CD8-positive, alpha-beta memory T cell (primary cell): ENCODE measurements at places on chromosomes 2 and 18. TPM values are rescaled to one million over a fixed set of nuclear protein-coding genes. Genes with fewer than 3 reads are reported as not detected.

DNA sequence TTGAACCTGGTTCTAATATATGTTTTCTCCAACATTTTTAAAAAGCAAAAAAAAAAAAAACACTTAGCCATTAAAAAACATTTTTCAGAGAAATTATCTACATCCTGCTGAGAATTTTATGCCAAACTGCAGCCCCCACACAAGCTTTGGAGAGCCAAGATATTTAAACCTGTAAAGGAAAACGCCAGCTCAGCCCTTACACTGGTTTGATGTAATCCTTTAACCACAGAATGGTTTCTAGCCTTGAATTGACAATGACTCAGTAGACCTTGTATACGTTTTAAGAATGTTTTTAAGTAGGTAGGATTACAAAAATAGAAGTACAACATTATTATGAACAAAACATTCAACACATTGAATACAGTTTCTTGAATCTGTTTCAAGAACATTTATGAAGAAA lies 113.6 kb downstream of the BABAM2 start:
- DNase-seq = no peak

GRCh38 chr2:223681125-223681524 lies 79.0 kb upstream of the SCG2 start:
- no peak for DNase-seq

- DNase-seq = no peak
Measured at GRCh38 chr2:177568390-177568789, 175.8 kb downstream of the AGPS start.

DNA sequence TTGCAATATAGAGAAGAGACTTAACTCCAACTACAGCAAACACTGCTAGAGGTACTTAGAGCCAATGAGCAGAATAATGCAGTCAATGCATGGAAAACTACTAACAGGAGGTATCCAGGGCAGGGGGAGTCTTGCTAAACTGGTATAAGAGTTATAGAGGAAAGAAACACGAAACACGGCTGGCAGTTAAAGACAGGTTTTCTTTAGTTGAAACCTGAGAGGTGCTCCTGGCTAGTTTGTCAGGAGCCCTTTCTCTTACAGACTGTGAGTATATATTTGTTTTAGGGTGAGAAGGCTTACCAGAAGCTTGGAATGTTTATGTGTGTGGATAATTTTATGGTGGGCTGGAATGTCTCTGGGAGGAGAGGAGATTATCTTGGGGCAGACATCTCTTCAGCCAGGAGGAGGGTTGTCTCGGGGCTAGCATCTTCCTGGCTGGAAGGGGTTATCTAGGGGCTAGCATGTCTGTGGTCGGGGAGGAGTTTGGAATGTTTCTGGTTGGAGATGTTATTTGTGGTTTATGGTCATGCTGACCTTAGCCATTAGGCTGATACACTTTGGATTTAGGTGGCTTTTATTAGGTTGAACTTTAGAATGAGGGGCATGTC lies 1048.8 kb downstream of the DPP10 start:
- no peak for DNase-seq

- no peak for DNase-seq
Measured at GRCh38 chr2:184906709-184907108, 308.4 kb downstream of the ZNF804A start.

GRCh38 chr18:78972930-78973331 lies 6.7 kb upstream of the SALL3 start:
- no peak for DNase-seq

Gene KCNG3
- 0.07 TPM for total RNA-seq

DNA sequence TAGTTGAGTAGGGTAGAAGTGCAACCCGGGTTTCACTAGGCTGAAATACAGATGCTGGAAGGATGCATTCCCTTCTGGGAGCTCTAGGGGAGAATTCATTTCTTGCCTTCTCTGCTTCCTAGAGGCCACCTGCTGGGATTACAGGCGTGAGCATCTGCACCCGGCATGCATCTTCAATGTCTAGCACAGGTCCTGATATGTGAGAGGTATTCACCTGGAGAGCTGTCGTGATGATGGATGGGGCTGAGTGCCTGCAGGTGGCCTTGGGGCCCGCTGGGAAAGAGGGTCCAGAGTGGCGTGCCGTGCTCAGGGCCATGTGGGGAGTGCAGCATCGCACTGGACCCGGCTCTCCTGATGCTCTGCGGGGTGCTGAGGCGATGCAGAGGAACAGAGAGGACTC lies 6.6 kb upstream of the NTSR2 start:
- DNase-seq = no peak

DNA sequence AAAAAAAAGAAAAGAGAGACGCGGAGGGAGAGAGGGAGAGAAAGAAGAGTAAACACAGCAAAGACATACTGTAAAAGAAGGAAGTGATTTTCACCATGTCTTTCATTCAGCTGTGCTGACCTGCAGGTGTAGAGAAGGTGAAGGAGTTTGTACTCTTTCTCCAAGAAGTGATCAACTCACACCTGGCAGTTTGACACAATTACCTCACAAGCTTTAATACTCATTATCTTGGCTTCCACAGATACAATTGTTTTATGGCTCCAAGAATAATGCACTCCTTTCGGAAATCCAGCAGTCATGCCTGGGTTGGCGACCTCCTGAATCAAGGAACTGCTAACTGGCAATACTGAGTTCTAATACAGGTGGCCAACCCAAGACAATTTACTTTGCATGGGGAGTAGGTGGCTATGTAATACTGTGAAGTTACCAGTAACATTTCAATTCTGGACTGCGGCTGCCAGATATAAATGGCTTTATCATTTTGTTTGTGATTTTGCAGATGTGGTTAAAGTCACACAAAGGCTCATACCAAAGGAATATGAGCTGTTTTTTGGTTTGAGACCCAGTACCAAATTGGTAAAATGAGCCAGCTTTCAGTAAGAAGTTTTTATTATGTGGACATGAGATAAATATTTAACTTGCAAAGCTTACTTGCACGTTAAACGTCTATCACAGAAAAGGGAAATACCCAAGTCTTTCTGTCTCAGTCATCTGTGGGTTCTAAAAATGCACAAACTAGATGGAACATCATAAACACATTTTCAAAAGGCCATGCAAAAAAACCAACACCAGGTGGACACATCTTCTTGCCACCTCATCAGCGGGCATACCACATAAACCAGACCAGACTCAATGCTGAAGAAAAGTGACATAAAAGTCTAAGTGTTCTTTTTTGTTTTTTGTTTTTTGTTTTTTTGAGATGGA lies 69.3 kb downstream of the NCKAP5 start:
- DNase-seq = no peak

Gene CYP26B1
- total RNA-seq = not detected

- no peak for DNase-seq
Measured at GRCh38 chr18:66895631-66896030, 291.7 kb upstream of the CDH19 start.

- no peak for DNase-seq
Measured at GRCh38 chr18:9115984-9116383, 13.5 kb downstream of the NDUFV2 start.

DNA sequence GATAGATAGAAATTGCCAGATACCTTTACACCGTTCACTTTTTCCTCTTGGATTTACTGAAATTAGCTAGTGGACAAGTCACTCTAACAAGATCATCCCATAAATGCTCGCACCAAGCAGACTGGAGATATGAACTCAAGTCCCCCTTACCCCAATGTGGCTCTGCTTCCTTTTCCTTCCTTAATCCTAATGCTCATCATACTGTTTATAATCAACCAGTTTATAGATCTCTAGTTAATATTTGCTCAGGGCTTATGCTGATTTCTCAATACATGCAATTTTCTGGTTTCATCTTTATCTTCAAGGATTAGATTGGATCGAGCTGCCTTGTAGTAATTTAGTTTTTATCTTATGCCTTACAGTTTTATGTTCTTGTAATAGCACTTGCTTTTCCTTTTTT lies 318.3 kb upstream of the KLHL29 start:
- no peak for DNase-seq

- DNase-seq = no peak
Measured at GRCh38 chr18:78957140-78957539, 22.5 kb upstream of the SALL3 start.

Gene SKOR2
- not detected for total RNA-seq

Gene TRABD2A
- 20.8 TPM for total RNA-seq

Gene WDFY1
- 18.1 TPM for total RNA-seq

- DNase-seq = no peak
Measured at GRCh38 chr2:236261452-236261851, 2.8 kb downstream of the ASB18 start.

- DNase-seq = no peak
Measured at GRCh38 chr2:227054006-227054405, 110.0 kb downstream of the COL4A4 start.

DNA sequence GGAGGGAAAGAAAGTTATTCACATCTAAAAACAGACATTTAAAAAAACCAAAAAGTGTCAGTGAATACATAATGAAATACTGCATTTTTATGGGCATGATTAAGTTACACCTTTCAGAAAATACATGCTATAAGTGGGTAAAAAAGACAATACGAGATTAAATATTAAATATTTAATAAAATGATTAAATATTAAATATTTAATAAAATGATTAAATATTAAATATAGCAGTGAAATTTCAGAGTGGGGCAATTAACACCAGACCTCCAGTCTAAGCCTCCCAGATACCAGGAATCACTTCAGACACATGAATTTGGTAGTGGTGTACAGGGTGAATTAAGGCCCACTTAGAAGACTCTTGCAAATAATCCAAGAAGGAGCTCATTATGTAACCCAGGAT lies 15.5 kb downstream of the RBM43 start:
- no peak for DNase-seq

DNA sequence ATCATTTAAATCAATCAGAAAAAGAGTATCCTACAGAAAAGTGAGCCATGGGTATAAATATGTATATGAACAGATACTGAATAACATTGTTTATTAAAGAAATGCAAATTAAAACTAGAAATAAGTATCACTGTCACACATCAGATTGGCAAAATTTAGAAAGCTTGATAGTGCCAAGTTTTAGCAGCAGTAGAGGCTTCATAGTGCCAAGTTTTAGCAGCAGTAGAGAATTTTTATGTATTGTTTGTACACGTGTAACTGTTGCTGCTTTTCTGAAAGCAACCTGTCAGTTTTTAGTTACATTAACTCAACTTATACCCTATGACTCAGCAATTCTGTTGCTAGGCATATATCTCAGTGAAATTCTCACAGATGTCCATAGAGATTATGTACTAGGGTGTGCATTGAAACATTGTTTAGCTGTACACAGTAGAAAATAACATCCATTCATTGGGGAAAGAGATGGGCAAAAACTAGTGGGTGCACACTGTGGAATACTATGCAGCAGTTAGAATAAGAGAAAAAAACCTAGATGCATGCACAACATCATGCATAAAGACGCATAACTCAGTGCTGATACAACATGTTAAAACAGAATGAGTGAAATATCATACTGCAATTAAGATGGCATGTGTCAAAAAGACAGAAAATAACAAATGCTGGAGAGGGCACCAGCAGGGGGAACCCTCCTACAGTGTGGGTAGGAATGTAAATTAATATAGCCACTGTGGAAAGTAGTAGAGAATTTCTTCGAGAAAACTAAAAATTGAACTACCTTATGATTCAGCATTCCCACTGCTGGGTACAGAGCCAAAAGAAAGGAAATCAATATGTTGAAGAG lies 294.5 kb upstream of the NT5C1B start:
- DNase-seq = no peak

Gene RBM44
- total RNA-seq = 0.33 TPM

DNA sequence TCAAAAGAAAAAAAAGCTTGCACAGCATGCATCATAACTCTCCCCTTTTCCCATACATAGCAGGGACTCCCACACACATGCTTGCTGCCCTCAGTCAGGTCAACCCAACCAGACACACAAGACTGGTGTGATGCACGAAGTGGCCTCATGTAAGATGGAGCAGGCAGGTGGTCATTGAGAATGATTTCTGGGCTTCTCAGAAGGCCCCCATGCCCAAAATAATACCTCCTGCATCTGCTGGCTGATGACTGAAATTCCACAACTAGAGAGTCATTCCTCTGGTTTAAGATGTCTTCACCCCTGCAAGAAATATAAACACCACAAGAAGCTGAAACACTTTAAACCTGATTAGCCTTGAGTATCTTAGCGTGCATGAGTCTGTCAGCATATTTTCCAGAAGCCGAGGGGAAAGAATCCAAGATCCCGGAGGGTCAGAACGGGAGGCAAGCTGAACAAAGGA lies 131.1 kb downstream of the AFF3 start:
- no peak for DNase-seq

DNA sequence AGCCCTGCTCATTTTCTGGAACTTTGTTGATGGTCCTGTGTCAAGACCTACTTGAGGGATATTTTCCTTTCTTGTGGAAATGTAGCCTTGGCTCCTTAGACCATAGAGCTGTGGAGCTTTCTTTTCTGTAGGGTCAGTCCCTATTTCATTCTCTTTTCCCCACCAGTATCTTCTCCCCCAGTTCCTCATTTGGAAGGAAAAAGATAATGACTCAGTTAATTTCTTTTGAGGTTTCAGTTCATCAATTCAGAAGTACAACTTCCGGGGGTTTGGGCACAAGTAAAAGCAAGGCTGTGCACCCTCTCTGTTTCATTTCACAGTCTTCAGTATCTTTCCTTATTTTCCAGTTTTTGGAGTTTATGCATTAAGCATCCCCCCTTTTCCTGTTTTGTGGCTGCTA lies 70.7 kb downstream of the CDC42EP3 start:
- DNase-seq = no peak

- no peak for DNase-seq
Measured at GRCh38 chr2:17821535-17822444, 5.5 kb downstream of the MSGN1 start.

GRCh38 chr18:2240311-2240705 lies 331.0 kb downstream of the METTL4 start:
- DNase-seq = no peak

- no peak for DNase-seq
Measured at GRCh38 chr2:17581831-17582230, 41.3 kb downstream of the VSNL1 start.

Gene BARD1
- total RNA-seq = 18.3 TPM

GRCh38 chr2:207327513-207327912 lies 161.8 kb upstream of the KLF7 start:
- DNase-seq = no peak

- DNase-seq = no peak
Measured at GRCh38 chr18:62838475-62839098, 123.2 kb downstream of the PHLPP1 start.

GRCh38 chr18:51643483-51643882 lies 446.0 kb upstream of the MEX3C start:
- no peak for DNase-seq

Gene GPR45
- total RNA-seq = not detected
